Mammary epithelial cell (primary cell): ENCODE measurements at places on chromosomes 7 and 10.

DNA sequence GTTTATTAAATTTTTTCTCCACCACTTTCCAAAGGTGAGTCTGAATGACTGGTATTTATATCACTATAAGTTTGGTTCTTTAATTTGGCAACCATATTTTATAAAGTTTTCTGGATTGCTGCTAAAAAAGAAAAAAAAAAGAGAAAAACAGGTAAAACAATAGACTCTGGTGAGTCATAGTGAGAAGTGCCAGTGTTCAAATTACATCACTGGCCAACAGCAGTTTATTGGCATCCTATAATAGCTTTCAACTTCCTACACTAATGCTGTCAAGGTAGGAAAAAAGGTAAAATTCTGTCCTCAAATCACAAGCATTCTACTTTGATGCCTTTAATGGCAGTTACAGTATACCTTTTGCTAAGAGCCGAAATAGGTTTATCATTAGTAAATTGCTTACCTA, 808.8 kb downstream of the GRM8 start:
- DNase-seq: peak; percentile 6

- DNase-seq: no peak
These were observed 15.3 kb downstream of the TACR2 start for GRCh38 chr10:69401416-69401815.

DNA sequence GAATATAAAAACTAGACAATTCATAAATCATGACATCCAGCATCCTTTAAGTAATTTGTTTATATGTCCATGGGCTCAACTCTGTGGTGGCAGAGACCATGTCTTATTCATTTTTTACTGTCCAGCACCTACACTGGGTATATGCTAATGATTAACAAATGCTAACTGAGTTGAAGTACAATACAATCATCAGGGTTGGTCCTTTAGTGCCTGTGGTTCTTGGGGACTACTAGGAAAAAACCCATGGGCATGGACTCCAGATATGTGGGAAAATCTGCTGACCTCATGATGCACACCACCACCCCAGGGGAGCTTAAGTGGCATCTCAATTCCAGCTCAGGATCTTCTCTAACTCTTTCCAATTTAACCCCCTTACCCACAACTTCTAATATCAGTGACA, 85.3 kb upstream of the YAE1 start:
- no peak for DNase-seq

DNA sequence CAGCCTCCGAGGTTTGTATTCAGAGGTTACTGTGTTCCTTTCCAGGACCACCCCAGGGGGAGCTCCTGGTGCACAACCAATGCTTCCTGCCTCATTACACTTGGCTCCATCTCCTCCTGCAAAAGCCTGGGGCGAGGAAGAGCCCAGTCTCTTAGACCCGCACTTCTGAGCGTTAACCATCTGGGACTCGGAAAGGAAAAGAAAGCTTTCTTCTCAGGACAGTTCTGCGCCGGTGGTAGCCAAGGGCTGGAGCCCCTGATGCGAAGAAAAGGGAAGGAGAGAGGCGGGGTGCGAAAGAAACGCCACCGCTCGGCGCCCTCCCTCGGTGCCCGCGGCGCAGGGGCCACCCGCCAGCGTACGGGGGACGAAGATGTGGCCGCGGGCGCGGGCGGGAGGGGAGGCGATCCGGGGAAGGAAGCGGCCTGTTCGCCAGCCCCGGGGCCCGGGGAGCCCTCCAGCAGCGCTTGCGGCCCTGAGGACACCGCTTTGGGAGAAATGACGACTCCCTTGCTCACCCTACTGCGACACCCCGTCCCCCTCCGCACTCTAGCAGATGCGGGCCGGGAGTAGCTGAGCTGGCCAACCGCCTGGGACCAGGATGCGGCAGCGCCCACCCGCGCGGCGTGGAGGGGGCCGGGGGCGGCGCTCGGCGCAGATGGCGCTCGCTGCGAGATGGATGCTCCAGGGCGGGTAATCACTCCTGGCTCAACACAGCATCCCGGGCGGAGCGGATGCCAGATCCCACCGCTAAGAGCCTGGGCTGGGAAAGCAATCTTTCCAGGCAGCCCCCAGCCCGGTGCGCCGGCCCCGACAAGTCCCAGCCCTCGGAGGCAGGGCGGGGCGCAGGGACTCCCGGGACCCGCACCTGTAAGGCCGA, 1.3 kb downstream of the NRCAM start:
- peak; percentile 32 for DNase-seq

DNA sequence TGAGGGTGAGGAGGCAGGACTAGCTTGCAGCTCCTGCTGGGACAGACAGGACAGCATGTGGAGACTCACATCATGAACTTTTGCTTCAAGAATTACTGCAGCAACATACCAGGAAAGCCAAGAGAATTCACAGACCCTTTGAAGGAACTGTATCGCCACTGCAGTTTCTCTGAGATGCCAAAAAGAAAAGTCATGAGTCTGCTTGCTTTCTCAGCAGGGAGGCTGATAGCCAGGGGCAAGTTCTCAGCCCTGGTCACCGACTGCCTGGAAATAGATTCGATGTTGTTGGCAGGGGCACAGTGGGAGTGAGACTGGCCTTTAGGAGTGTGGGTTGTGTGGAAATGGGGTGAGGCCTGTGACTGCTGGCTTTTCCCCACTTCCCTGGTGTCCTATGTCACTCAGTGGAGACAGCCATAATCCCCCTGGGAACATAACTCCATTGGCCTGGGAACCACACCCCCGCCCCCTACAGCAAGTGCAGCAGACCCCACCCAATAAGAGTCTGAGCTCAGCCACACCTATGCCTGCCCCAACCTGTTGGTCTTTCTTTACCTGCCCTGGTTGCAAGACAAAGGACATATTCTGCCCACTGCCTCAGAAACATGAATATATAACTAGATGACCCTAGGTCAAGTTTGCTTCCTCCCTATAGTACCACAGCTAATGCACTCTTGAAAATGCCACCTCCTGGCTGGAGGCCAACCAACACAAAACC, 1.6 kb upstream of the SAMD9 start:
- DNase-seq: peak; percentile 56

DNA sequence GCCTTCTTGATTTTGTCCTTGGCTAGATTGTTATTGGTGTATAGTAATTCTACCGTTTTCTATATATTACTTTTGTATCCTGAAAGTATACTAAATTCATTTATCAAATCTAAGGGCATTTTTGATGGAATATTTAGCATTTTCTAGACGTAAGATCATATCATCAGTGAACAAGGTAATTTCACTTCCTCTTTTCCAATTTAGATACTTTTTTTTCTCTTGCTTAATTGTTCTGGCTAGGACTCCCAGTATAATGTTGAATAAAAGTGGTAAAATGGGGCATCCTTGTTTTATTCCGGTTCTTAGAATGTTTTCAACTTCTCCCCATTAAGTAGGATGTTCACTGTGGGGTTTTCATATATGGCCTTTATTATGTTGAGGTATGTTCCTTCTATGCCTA, 260.7 kb downstream of the POLR1F start:
- no peak for DNase-seq

DNA sequence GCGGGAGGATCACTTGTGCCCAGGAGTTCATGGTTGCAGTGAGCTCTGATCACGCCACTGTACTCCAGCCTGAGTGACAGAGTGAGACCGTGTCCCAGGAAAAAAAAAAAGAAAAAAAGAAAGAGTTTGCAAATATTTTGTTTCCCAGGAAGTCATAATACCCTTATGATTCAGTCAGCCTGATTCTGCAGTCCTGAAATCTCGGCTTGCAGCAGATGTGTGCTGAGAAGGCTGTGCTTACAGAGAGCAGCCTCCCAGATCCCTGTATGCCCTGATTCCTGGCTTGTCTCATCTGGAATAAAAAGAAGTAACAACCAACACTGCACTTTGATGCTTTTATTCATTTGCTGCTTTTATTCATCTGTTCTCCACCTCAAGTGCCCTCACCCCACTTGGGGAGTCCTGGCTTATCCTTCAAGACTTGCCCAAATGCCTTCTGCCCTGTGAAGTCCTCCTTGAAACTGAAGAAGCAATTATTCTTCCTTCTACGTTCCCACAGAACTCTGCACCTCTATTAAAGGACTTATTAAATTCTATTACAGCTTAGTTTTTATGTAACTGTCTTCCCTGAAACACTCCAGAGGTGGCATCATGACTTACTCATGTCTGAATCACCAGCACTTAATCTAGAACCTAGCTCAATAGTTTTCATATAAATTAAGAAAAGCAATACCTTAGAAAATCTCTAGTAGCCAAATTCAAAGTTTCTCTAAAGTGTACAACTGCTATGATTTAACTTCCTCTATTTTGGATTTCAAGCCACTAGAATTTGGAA, 27.7 kb upstream of the BPGM start:
- DNase-seq: peak; percentile 84

GRCh38 chr10:63200431-63200830, 67.3 kb downstream of the NRBF2 start:
- no peak for DNase-seq

DNA sequence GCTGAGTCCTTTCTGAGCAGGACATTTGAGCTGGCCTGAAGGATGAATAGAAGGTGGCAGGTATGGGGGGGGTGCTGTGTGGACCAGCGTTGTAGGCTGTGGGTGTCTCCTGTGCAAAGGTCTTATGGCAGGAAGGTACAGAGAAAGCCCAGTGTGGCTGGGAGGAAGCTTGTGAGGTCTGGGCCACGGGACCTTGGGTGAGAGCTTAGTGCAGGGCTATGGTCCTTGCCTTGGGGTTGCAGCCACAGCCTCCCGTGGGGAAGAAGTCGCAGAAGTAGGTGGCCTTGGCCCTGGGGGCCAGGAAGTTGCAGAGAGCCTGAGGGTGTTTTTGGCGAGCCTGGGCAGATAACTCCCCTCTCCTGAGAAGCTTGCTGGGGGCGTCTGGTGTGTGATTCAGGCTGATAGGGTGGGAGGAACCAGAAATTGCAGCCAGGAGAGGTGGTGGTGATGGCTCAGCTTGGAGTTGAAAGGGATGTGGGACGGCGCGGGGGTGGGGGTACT, 172.0 kb upstream of the TNRC18 start:
- peak; percentile 78 for DNase-seq

DNA sequence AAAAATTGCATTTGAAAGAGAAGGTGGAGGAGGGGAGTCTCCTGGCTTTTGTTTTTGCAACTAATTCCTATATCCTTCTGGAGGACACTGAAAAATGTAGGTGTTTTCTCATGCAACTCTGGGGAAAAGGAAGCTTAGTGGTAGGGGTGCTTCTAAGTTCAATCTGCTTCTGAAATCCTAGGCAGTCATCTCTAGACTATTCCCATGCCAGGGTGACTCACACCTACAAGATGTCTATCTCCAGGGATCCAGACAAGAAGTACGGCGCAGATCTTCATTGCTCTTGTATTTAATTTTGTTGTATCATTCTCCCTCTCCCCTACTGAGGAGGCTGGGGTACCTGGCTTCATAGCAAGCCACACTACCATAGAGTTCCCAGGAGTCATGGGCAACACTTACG, 258.8 kb downstream of the PHF14 start:
- no peak for DNase-seq

DNA sequence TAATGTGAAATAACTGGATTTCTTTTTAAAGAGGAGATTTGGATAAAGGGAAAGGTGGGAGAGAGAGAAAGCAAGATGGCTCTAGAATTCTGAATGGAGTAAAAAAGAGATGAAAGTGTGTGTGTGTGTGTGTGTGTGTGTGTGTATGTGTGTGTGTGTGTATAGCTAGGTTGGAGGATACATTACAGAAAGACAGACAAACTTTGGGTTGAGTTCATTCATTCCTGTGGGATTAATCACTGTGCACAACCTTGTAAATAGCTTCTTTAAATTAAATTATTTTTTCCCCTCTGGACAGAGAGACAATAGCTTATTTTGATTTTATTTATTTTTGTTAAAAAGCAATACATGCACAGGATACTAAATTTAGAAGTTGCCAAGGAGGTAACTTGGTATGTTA, 7.5 kb downstream of the ASB4 start:
- peak; percentile 35 for DNase-seq

DNA sequence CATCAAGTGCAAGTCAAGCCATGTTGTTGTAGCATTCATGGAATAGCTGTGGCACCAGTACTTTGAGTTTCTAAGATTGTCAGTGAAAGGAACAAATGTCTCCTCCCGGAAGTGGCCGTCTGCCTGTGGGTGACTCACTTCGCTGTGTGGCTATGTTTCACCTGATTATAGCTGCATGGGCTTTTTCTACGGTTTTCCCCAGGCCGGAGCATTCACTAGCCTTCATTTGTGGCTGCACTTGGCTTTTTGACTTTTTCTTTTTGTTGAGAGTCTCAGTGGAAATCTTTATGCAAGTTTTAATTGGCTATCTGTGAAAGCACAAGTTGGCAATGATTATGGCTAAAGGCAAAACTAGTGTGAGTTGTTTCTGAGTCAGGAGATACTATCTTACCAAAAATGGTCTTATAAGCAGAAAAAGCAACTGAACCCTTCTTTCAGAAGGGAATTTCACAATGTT, 35.0 kb downstream of the SRI start:
- peak; percentile 86 for DNase-seq

GRCh38 chr7:7157177-7157886, 25.0 kb upstream of the C1GALT1 start:
- DNase-seq: peak; percentile 89

DNA sequence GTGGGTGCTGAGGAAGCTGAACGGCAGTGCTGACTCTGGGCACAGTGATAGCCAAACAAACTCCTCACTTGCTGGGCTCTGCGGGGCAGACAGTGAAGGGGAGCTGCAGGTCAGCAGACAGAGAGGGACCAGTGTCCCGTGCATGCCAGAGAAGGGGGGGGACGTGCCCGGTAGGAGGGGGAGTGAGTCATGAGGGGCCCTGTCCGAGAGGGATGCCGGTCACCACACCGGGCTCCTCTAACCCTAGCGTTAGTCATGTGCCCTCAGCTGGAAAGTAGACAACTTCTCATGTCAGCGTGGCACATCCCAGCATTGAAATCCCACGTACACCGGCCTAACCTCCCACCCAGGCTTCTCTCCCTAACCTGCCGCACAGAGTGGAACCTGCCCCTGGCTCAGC, 117.1 kb upstream of the DPP6 start:
- DNase-seq: no peak
